ENCODE measurements at places on chromosomes 7 and 10.

DNA sequence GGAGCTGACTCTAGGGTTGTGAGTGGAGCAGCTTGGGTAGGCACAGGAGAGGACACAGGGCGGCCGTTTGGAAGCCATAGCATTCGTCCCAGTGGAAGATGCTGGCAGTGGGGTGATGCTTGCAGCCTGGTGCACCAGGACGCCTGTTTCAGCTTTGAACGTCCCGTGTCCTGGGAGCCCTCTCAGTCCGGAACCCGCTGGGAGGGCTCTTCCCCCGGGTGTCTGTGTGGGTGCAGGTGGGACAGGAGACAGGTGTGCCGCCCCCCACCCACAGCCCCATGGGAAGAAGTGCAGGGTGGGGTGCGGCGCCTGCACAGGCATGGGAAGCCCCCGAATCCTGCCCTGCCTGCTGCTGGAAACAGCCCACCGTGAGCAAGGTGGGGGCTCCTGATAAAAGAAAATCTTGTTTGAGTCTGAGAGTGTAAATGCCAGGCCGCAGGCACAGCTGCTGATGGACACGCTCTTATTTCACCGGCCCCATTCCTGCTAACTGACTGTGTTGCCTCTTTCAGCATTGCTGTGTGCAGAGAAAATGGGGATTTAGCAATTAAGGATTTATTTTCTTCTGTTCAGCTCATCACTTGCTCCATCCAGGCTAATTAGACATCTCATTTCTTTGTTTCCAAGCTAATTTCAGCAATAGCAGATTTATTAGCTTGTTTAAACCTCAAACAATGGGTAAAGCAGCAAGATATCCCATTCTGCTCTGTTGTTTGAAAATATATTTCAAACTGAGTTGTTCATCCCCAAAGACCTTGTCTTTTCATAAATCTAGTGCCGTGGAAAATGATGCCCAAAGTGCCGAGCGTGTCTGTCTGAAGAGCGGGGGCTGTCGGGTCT is 54.9 kb upstream of the DPYSL4 start:
- DNase-seq, result no peak

- DNase-seq, result no peak
Observed at GRCh38 chr7:82534684-82535083, 91.1 kb upstream of the CACNA2D1 start.

DNA sequence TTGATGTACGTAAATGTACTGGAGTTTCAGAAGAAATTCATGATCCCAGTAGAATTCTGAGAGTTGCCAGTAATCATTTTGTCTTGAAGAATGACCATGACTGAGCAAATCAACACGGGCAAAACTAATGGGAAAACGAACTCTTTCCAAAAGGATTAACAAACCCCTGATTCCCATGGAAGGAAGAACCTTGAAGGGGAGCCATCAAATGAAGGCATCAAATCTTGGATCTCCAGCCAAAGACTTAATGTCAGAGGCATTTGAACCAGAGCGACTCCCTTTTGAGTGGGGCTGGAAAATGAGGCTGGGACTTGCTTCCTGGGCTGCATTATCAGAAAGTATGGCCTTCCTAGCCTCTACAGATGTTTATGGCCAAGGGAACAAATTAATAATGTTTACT is 364.4 kb upstream of the PRKCQ start:
- DNase-seq, result no peak

GRCh38 chr10:91410638-91411371 is 661 bp downstream of the HECTD2 start:
- no peak for DNase-seq

DNA sequence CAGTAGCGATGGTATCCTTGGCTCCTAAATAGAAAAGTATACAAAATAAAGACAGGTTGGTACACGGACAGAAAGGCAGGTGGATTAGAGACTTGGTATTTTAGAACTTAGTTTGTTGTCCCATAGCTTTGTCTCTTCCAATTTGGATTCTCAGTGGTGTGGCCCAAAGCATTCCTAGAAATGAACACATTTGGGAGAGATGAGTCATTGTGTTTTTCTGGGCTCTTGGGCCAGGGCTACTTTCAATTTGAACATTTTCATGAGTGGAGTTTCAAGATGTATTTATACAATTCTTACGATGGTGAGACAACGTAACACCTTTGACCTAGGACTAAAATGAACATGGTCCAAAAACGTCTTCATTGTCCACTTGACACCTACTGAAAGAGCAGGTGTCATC is 225.1 kb upstream of the YAE1 start:
- no peak for DNase-seq

- no peak for DNase-seq
Observed at GRCh38 chr7:25536851-25537250, 308.6 kb upstream of the NPVF start.

- no peak for DNase-seq
Observed at GRCh38 chr7:128063088-128063487, 31.9 kb upstream of the LRRC4 start.

GRCh38 chr10:29481906-29482440 is 152.8 kb downstream of the SVIL start:
- no peak for DNase-seq

GRCh38 chr7:71705901-71706596 is 574.1 kb downstream of the GALNT17 start:
- DNase-seq, result no peak

DNA sequence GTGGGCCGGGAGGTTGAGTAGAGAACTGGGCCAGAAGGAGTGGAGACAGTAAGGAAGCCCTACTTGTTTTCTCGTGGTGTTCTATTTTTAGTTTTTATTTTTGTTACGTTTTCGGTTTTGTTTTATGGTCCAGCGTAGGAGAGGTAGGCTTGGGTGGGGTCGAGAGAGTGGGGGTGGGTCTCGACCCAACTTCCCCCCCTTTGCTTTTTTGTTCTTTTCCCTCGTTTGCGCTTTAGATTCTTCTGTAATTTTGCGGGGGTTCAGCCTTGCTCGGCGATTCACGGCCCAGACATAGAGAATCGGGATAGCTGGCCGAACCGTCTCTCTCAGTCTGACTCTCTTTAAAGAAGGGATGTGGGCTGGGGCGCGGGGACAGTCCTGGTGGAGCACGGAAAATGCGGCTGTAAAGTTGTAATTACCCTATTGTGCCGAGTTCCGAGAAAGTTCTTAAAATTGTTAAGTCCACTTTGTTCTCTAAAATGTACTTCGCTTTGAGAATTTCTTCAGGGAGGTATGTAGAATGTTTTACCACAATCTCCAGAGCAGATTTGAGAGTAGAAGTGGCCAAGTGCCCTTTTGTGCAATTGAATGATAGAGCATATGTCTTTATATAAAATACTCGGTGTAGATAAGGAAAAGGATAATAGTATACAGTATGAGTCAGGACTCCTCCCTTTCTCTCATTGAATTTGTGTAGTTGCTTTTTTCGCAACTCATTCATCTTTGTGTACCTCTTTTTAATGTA is 816 bp downstream of the DMTF1 start:
- no peak for DNase-seq

- DNase-seq, result no peak
Observed at GRCh38 chr10:85510682-85511081, 855.9 kb downstream of the GRID1 start.

GRCh38 chr7:52669031-52669430 is 366.4 kb upstream of the POM121L12 start:
- no peak for DNase-seq

DNA sequence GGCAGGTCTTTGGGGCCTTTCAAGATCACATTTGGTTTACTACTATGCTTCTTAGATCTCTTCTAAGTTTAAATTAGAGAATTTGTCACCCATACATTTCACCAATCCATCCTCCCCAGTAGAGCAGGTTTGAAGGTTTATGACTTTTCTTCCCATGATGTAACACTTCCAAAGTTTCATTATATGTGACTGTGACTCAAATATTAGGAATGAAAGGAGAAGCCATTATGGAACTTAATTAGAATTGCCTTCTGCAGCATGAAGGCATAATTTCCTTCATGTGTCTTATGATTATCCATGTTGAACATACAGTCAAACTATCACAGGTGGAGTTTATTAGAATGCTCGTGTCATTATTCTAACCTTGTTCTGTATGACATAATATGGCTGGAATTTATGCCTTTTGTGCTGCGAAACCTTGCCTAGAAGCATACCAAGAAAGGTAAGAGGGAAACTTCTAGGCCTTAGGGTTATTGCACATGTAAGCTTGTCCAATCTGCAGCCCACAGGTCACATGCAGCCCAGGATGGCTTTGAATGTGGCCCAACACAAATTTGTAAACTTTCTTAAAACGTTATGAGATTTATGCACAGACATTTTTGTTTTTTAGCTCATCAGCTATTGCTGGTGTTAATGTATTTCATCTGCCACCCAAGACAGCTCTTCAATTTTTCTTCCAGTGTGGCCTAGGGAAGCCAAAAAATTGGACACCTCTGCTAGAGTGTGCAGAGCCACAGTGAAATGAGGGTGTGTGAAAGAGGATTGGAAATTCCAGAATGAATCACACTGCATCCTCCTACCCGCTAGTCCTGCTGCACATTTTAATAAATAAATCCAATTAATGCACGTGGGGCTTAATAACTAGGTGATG is 133.6 kb downstream of the TMEM26 start:
- DNase-seq, result no peak

DNA sequence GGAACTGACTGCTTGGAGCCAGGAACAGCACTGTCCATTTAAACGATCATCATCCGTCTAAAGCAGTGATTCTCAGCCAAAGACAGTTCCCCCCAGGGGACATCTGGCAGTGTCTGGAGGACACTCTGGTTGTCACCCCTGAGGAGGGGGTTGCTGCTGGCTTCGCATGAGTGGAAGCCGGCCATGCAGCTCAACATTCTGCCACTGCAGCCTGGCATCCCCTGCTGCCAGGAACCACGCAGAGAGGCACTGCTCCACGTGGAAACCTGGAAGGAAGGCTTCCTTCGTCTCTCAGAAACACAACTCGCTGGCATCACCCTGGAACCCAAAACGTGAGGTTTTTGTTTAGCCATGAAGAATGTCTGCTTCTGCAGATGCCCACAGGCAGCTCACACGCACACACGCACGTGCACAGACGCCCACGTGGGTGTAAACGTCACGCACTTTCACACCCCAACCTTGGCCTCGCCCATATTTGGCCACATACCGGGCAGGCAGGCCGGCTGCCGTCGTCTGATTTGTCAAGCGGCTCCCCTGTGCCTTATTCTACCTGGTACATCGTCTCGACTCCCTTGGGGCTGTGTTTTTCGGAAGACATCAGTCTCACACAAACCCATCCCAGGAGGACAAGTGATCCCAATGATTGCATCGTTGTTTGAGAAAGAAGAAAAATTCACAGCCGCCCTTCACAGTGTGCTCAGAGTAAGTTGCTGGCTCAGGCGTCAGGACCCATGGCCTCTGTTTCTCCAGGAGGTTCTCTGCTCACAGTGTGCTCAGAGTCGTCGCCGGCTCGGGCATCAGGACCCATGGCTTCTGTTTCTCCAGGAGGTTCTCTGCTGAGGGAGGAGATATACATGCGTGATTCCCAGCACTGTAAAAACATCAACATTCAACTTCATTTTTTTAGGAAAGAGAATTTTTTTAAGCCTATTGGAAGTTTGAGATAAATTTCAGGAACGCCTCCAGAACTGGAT is 127.2 kb upstream of the PPP2R2D start:
- no peak for DNase-seq

DNA sequence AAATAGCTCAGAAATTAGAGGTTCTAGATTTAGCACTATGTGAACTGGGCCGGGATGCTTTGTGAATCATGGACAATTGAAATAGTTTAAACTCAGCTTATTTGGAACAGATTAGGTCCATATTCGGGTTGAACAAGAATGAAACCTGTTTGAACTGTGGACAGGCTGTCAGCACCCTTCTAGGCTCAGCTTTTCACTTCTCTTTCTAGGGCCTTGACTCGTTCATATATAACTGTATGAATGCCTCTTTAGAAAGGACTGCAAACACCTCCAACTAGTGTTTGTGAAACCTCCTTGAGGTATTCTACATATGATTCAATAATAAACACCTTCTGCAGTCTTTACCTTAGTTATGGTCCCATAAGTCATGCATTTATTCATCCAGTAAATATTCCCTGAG is 115.6 kb downstream of the REEP3 start:
- no peak for DNase-seq

GRCh38 chr7:156101355-156101754 is 289.1 kb upstream of the SHH start:
- DNase-seq, result no peak

DNA sequence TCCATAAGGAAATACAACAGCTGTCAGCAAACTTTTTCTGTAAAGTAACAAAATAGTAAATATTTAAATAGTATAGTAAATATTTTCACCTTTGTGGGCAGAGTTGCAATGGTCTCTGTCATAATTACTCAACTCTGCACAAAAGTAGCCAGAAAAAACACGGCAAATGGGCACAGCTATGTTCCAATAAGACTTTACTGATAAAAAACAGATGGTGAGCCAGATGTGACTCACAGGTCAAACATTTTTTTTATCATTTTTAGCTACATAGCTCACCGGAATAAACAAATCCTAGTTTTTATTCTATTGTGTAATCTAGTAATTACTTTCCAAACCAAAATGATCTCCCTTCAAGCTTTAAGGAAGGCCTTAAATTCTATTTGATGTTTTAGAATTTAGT is 55.3 kb downstream of the NCAPG2 start:
- no peak for DNase-seq

- DNase-seq, result no peak
Observed at GRCh38 chr7:80726666-80727065, 88.2 kb downstream of the CD36 start.

- no peak for DNase-seq
Observed at GRCh38 chr7:4233621-4234497, 448.2 kb upstream of the FOXK1 start.

DNA sequence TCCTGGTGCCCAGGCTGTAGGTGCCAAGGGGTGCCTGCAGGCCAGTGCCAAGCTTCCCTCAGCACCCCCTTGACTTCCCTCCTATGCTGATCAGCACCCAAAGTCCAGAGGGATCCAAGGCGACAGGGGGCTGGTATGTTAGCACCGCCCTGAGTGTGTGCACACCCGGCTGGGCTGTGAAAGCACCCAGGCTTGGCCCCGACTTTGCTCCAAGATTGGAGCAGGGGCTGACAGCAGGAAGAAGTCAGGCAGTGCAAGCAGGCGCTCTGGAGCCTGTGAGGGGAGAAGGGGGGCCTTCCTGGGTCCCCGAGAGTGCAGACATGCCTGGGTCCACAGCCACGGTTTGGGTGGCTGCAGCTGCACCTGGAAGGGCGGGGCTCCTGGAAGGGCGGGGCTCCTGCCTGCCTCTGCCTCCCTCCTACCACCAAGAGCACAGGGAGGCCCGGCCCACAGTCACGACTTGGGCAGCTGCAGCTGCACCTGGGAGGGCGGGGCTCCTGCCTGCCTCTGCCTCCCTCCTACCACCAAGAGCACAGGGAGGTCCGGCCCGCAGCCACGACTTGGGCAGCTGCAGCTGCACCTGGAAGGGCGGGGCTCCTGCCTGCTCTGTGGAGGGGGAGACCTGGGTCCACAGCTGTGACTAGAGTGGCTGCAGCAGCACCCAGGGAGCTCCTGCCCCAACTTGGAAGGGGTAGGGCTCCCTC is 30.2 kb upstream of the ZMYND11 start:
- DNase-seq, result no peak
